AG04449 (cell line): ENCODE measurements at places on chromosomes 7 and 10.

DNA sequence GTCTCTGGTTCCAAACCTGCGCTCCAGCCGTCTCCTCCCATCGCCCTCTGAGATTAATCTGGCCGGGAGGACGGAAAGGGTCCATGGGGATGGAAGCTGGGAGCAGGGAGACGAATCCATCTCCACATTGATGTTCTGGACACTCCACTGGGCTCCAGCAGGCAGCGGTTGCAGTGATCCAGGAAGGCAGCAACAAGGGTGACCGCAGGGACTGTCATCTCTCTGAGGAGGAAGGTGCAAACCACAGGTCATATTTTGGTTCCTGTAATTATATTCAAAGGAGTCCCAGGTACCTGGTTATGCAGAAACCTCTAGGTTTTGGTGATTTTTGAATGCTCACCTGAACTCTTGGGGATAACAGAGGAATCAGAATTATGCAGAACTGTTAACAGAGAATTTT lies 54.8 kb downstream of the EVX1 start:
- DNase-seq: no peak

GRCh38 chr10:117175215-117175900 lies 21.9 kb upstream of the KCNK18 start:
- DNase-seq: no peak

DNA sequence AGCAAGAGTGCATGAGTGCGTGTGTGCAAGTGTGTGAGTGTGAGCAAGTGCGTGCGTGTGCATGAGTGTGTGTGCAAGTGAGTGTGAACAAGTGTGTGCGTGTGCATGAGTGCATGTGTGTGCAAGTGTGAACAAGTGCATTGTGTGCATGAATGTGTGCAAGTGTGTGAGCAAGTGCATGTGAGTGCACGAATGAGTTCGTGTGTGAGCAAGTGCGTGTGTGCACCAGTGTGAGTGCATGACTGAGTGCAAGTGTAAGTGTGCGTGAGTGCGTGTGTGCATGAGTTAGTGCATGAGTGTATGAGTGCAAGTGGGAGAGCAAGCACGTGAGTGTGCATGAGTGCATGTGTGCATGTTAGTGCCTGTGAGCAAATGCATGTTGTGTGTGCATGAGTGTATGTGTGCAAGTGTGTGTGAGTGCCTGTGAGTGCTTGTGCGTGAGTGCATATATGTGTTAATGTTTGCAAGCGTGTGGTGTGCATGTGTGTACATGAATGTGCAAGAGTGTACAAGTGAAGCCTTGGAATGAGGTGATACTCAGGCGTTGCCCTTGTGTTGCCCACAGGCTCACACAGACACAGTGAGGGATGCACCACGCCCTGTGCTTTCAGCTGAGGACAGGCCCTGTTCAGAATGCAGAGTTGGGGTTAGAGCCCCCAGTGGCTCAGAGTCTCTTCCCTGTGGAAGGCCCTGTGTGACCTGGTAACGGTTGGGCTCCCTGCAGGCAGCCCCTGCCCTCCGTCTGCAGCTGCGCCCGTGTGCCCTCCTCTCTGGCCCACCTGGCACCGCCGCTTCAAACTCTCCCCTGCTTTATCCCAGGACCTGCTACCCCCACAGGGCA lies 97.1 kb downstream of the NKX6-2 start:
- no peak for DNase-seq

DNA sequence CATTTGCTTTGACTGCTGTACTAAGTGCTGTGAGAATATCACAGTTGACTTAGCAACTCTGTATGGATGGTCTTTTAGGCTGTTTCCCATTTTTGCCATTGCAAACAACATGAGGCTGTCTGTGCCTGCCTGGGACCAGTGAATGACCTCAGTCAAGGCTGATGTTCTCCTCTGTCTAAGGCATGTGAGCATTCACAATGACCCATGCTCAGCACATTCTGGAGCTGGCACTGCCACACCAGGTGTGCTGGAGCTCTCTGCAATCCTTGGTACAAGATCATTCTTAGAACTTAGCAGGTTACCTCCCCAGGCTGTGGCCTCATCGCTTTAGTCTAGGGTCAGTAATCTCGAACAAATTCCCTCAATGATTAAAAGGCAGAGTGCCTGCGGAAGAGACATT lies 61.9 kb downstream of the SH3PXD2A start:
- DNase-seq: no peak

DNA sequence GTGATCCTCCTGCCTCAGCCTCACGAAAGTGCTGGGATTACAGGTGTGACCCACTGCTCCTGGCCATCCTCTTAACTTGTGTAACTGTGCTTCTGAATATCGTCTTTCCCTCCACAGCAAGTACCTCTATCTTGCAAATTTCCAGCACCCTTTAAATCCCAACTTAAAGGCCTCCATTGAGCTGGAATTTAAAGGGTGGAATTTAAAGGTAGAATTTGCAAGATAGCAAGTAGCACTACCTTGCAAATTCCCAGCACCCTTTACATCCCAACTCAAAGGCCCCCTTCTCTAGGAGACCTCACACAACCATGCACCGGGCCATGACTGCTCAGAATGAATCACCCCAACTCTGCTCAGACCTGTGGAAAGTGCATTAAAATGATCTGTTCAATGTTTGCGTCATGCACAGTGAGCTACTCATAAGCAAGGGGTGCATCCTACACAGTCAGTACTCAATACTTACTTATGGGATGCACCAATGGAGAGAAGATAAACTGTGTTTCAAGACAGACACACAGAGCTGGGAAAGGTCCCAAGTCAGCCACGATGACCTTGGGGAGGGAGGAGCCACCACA lies 17.8 kb upstream of the SDK1 start:
- no peak for DNase-seq
